Osteoblast (primary cell): ENCODE measurements at places on chromosomes 7 and 10. TPM values are rescaled to one million over a fixed set of nuclear protein-coding genes. Genes with fewer than 3 reads are reported as not detected.
A peak's percentile ranks its signal among the peaks of the same experiment; 100 is the strongest.

Gene H2BK1
- not detected in 2 replicates for total RNA-seq

Gene HMX3
- not detected in 2 replicates for total RNA-seq

Gene GFRA1
- 76.0 and 76.6 TPM in 2 replicates for total RNA-seq

Gene EIF3B
- 151 and 176 TPM in 2 replicates for total RNA-seq

Gene SFTPA1
- not detected in 2 replicates for total RNA-seq

Gene LRRD1
- 0.29 and 0.36 TPM in 2 replicates for total RNA-seq

Gene RALA
- total RNA-seq: 38.4 and 44.5 TPM in 2 replicates

Gene TMEM139
- total RNA-seq: not detected in 2 replicates

Gene NOD1
- total RNA-seq: 7.6 and 7.7 TPM in 2 replicates

DNA sequence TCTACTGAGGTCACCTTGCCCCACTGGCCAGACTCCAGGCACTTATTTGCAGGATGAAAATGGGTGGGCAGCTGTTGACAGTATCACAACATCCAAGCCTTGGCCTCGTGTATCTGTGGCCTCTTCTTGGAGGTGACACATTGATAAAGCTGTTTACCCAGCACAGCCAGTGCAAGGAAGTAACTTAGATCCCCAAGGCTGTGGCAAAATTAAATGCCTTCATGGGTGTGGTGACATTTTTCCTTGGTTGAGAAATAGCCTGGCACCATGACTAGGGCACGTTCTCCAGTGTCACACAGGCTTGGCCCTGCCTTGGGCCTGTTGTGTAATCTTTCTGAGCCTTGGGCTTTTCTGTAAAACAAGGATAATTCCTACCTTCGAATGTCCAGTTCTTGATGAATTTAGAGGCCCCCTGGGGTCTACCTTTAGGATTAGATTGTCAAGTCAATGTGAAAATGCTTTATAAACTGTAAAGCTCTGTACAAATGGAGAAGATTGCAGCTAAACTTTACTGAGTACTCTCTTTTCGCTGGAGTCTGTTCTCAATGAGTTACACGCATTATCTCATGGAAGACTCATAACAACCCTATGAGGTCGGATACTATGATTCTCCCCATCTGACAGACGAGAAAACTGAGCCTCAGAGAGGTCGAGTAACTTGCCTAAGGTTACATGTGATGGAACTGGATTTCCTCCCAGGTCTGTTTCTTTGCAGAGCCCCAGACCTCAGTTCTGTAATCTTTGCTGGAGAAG lies 46.7 kb upstream of the LOXL4 start:
- DNase-seq: no peak

- DNase-seq: no peak
Observed at GRCh38 chr7:104093127-104093526, 103.7 kb upstream of the RELN start.

DNA sequence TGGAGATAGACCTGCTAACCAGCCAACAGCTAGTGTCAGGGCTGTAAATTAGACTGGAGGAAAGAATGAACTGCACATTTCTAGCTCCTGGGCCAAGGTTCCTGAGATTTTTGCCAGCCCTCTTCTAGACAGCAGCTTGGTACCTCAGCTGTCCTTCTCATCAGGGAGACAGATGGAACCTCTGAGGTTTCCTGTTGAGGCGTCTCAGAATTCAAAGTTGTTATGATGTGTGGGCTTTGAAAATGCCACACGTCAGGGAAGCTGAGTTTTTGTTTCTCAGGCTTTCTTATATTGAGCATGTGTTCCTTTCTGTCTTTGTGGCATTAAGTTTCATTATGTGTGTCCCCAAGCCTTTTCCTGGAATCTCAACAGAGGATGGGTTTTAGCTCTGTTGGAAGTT lies 736.6 kb downstream of the AUTS2 start:
- no peak for DNase-seq

DNA sequence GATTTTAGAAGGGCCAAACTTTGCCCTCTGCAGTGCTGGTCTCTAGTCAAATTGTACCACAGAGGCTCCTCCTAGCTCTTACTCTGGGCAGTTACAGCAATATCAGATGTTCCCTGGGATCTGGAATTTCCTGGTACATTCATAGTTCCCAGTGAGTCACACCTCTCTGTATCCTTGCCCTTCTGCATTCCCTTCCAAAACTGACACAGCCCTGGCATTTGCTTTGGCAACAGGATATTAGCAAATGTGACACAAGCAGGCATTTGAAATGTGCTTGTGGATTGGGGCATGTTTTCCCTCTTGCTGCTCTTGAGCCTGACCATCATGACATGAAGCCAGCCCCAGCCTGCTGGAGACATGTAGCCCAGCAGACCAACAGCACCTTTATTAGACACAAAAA lies 284.7 kb upstream of the AKR1E2 start:
- DNase-seq: peak; percentile 78

- no peak for DNase-seq
Observed at GRCh38 chr7:133859871-133860450, 267.2 kb upstream of the LRGUK start.

GRCh38 chr7:30800785-30801252 lies 29.6 kb downstream of the MINDY4 start:
- DNase-seq: peak; percentile 90

DNA sequence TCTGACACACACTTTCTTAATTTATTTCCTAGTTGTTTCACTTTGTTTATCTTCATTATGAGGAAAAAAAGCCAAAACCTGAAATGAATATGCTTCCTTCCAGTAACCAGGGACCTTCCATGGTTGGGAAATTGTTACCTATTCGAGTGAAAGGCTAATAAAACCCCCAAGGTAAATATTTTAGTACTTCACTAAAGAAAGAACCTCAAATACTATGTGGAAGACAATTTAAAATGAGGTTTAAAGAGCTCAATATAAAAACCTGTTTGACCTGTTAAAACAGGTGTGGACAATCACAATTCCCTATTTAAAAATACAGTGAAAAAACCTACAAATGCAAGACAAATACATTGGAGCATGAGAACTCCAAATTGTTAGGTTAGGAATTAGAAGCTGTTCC lies 192.6 kb downstream of the CFTR start:
- peak; percentile 15 for DNase-seq

GRCh38 chr10:119428789-119429188 lies 113.7 kb downstream of the RGS10 start:
- DNase-seq: peak; percentile 98

DNA sequence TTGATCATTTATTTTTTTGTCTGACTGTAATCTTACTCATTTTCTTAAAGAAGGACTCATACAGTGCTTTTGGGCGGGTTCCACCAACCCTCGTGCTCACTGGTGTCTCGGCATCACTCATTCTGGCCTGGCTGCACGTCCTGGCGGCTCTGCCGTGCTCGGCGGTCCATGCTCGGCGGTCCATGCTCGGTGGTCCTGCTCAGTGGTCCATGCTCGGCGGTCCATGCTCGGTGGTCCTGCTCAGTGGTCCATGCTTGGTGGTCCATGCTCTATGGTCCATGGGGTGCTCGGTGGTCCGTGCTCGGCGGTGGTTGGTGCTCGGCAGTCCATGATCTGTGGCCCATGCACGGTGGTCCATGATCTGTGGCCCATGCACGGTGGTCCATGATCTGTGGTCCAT lies 72.5 kb downstream of the WDR37 start:
- no peak for DNase-seq

DNA sequence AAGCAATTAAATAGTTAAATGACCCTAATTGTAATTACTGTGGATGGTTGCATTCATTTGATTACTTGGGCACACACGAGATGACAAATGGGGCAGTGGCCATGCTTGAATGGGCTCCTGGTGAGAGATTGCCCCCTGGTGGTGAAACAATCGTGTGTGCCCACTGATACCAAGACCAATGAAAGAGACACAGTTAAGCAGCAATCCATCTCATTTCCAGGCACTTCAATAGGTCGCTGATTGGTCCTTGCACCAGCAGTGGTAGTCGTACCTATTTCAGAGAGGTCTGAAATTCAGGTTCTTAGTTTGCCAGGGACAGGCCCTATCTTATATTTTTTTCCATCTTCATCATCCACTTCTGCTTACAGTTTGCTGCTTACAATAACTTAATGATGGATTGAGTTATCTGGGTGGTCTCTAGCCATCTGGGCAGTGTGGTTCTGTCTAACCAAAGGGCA lies 8.3 kb downstream of the PCBD1 start:
- peak; percentile 93 for DNase-seq

- DNase-seq: peak; percentile 44
Observed at GRCh38 chr7:1616741-1617140, 46.9 kb upstream of the PSMG3 start.

DNA sequence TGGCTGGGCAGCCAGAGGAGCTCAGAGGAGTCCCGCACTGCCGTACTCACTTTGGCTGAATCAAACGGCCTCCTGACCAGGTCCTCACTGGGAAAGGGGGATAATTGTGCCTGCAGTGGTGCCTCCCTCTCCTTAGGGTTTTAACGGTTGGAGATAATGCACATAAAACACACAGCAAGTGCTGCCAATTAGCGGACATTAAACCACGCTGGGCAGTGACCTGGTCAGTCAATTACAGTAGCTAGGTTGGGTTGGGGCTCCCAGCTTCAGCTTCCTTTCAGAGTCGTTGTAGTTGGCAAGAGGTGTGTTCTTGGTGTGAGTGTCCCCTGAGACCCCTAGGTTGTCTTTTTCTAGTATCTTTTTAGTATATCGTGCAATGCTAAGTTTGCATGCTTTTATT lies 146.6 kb downstream of the C10orf105 start:
- DNase-seq: peak; percentile 56

DNA sequence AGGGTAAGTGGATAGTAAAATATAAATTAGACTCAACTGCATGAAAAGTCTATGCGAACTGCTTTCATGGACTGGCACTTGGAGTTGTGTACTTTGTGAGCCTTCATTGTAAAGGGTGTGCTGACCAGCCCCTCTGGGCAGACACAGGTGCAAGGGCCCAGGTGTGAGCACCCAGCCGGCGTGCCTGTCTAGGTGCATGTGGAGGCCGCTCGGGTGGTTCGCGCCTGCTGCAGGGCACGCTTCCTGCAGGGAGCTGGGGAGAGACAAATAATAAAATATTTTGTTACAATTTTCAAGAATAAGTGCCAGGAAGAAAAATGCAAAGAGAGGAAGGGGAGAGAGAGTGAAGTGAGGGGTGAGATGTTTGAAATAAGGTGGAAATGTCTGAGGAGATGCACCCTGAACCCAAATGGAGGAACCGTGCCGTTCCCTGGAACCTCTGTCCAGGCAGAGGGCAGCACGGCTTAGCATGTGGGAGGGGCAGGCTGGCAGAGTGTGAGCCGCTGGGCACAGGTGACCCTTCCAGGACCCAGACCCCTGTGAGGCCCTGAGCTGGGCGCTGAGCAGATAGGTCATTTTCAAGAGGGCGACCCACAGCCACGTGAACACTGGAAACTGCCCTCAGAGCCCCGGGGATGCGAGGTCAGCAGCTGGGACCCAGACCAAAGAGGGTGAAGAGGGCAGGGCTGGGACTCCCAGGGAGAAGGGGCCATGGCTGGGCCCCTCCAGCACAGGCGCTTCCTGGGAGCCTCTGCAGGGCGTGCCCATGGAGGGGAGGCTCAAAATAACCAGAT lies 28.7 kb downstream of the RNF32 start:
- DNase-seq: no peak

- DNase-seq: no peak
Observed at GRCh38 chr10:58859526-58859925, 316.9 kb upstream of the PHYHIPL start.

GRCh38 chr7:151271699-151272355 lies 23.3 kb upstream of the SMARCD3 start:
- no peak for DNase-seq

DNA sequence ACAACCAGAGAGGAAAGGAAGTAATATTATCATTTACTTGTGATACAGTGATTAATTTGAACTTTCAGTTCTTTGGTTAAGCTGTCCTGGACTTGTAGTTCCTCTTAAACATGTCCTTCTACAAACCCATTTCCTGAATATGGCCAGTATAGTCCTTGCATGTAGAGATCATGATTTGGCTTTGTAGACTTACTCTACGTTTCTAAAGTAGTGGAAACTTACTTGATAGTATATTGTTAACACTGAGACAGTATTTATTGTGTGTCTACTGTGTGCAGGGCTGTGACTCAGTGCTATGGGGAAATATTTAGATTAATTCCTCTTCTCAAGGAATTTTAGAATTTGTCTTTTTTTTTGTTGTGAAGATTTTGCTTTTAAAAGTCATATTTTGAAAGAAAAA lies 109.5 kb downstream of the NRF1 start:
- no peak for DNase-seq

DNA sequence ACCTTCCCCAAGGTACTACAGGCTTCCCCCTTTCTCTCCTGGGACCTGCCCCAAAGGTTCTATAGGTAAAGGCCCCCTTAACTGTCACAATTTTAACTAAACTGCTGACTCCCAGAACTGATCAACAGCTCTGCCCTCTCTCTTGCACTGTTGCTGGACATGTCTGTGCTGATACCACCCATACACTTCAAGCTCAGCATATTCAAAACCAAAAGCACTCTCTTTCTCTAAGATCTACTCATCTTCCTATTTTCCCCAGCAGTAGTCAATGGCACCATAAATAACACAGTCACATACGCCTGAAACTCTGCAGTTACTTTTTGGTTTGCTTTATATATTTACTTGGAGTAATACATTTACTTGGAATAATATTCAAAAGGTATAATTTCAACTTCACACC lies 12.3 kb downstream of the OSBPL3 start:
- DNase-seq: no peak

GRCh38 chr7:138607216-138608126 lies 93.7 kb downstream of the SVOPL start:
- no peak for DNase-seq

DNA sequence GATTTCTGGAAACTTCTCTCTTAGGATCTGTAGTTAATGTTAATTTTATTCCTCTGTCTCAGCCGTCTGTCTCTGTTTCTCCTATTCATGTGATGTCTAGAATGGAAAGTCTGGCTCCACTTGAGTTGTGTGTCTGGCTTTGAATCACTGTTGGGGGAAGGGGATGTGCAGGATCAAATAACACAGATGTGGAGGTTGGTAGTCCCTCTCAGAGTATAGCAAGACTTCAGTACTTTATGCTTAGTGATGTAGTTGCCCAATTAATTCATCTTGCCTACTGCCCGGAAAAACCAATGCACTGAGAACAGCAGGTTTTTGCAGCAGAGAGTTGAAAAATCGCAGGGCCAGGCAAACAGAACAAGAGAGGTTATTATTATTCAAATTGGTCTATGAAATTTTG lies 79.2 kb downstream of the PHTF2 start:
- no peak for DNase-seq

GRCh38 chr10:89873055-89873454 lies 171.7 kb downstream of the KIF20B start:
- no peak for DNase-seq
